ENCODE measurements at places on chromosomes 11 and 22.

GRCh38 chr11:17774232-17775034 lies 39.9 kb downstream of the KCNC1 start:
- no peak for DNase-seq

- DNase-seq = no peak
These were observed 70.7 kb downstream of the NFAM1 start for GRCh38 chr22:42361523-42361922.

- DNase-seq = no peak
These were observed 761 bp downstream of the ZDHHC13 start for GRCh38 chr11:19117760-19118097.

- DNase-seq = no peak
These were observed 35.1 kb downstream of the APOL1 start for GRCh38 chr22:36287881-36288515.

- DNase-seq = peak; percentile 61
These were observed 17.9 kb downstream of the KCNE3 start for GRCh38 chr11:74449369-74449931.

DNA sequence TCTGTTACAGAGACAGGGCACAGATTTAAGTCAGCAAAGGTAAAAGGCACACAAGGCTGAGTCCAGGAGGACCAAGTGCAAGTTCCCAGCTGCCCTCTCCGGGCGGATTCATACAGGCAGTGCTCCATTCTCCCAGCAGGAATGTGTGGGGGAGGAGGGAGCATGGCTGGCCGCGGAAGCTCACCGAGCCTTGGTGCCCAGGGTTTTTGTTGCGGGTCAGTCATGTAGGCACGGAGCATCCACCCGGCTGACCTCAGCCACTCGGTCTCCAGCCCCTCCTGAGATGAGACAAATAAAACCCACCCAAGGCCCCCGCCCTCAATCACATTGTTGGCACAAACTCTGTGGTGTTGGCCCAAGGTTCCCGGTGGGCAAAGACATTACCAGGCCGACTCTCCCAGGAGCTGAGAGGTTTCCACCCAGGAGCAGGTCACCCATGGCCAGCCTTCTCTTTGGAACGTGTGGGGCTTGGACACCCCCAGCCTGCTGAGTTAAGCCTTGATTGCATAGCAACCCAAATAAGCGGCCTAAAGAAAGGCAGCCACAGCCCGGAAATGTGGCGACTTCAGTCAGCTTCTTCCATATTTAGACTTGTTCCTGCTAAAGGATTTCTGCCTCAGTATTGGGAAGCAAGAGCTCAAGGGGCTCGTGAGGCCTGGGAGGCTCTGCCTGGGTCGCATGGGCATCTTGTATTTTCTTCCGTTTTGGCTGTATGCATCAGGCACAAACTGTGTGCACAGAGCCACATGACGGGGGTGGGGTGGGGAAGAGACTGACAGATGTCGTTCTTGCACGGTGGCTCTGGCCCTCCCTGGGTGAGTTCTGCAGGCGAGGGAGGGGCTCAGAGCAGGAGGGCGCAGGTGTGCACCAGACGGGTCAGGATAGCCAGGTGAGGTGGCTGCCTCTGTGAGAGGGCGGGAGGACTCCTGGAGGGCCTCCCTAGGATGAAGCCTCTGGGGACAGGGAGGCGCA lies 63.0 kb downstream of the ARHGAP8 start:
- no peak for DNase-seq

- no peak for DNase-seq
These were observed 320.1 kb downstream of the TBC1D22A start for GRCh38 chr22:47082505-47082904.

- DNase-seq = no peak
These were observed 6.4 kb upstream of the JAM3 start for GRCh38 chr11:134062265-134063123.

DNA sequence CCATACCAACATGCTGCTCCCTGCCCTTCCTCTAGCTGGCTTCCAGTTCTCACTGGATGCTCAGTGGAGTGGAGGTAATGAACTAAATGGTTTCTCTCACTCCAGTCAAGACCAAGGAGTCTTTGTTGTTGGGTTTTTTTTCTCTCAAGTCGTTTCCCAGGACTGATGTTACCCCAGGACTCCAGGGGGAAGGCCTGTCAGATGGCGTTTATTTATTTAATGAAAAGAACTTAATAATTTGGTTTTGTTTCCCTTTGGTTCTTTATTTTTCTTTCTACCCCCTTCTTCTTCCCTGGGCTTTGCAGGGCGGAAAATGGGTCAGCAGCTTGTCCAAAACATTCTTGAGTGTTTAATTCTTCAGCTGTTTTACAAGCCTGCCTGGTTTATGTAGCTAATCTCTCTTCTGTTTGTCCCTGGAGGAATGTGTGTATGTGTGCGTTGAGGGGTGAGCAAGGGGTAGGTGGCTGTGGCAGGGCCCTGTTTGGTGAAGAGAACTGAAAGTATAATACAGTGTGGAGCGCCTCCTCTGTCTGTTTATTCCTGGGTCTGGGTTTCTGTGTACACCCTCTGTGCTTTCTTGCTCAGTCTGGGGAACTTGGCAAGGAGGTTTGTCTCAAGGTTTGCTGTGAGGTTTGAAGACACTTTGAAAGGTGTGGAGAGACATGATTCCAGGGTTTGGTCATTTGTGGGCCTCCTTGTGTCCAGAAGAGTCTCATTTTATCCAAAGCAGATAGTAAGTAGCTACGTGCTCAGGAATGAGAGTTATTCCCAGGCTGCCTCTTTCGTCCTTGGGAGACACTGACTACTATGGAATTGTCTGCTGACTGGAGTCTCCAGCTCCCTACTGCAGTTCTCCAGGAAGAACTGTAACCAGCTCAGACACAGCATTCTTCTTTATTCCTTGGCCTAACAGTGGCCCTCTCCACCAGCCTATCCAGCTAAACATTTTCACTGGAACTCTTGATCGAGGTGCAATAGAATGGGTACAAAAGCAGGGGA lies 175.5 kb downstream of the ADAMTS15 start:
- DNase-seq = no peak

GRCh38 chr11:115721296-115721995 lies 217.2 kb upstream of the CADM1 start:
- peak; percentile 51 for DNase-seq

DNA sequence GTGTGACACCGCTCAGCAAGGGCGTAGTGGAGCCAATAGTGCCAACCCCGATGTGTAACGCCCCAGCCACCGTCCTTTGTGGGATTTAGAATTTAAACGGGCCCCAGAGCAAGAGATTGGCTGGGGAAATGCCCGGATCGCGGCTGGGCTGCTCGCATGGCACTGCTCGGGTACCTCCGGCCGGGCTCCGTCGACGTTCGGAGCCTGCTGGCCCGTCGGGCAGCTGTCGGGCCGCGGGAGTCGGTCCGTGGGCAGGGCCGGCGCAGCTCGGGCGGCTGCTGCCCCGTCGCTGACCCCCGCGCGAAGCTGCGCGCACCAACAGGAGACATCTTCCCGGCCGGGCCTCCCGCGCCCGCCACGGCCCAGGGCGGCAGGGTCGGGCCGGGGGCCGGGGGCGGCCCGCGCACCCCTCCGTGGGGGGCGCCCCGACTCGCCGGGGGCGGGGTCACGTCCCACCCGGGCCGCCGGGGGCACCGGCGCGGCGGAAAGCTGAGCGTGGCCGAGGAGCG lies 1.3 kb upstream of the KDM2A start:
- no peak for DNase-seq

GRCh38 chr11:65646958-65647701 lies 9.2 kb downstream of the SIPA1 start:
- DNase-seq = no peak

DNA sequence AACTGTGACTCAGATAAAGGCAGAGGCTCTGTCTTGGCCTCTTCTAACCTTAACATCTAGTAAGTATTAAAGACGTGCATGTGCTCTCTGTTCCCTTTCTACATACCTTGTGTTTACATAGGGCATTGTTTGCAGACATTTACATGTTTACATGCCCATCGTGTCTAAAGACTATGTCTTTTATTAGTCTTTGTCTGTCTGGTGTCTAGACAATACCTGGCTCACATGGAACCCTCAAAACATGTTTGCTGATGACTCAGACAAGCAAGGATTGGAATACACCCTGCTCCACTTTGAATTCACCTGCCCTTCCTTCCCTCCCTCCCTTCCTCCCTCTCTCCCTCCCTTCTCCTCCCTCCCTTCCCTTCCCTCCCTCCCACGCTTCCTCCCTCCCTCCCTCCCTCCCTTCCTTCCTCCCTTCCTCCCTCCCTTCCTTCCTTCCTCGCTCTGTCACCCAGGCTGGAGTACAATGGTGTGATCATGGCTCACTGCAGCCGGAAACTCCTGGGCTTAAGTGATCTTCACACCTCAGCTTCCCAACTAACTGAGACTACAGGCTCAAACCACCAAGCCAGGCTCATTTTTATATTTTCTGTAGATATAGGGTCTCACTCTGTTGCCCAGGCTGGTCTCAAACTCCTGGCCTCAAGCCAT lies 23.7 kb upstream of the SORL1-AS1 start:
- DNase-seq = no peak

GRCh38 chr11:10272132-10272531 lies 21.9 kb downstream of the SBF2 start:
- DNase-seq = no peak

DNA sequence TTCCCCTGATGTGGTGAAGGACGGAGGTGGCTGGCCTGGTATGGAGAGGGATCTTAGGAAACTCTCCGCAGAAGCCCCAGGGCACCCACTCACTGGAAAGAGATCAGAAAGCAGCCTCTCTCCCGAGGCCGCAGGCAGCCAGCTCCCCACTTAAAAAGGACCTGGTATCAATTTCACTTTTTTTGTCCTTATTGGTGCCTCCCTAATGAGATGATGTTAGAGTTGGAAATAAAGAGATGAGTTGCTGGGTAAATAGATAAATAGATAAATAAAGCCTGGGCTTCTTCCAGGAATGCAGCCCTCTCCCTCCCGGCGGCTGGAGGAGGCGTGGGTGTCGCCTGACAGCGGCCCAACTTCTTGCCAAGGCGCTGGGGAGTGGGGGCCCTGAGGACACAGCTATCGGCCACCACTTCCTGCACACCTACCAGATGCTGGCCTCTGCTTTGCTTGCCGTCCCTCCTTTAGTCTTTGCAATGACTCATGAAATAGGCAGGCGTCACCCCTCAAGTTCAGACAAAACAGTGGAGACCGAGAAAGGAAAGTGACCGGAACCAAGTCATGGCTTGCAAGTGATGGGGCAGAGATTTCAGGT lies 42.9 kb downstream of the LINC01488 start:
- DNase-seq = no peak

GRCh38 chr11:44305470-44306051 lies 4.4 kb downstream of the ALX4 start:
- no peak for DNase-seq

- DNase-seq = no peak
These were observed 10.9 kb downstream of the INS start for GRCh38 chr11:2149864-2150847.

GRCh38 chr22:46296257-46297150 lies at the start of gene GTSE1:
GTSE1 (plus strand) TSS chr22:46296870; CDS start chr22:46297401, 531 bp downstream.
- DNase-seq = peak; percentile 98

DNA sequence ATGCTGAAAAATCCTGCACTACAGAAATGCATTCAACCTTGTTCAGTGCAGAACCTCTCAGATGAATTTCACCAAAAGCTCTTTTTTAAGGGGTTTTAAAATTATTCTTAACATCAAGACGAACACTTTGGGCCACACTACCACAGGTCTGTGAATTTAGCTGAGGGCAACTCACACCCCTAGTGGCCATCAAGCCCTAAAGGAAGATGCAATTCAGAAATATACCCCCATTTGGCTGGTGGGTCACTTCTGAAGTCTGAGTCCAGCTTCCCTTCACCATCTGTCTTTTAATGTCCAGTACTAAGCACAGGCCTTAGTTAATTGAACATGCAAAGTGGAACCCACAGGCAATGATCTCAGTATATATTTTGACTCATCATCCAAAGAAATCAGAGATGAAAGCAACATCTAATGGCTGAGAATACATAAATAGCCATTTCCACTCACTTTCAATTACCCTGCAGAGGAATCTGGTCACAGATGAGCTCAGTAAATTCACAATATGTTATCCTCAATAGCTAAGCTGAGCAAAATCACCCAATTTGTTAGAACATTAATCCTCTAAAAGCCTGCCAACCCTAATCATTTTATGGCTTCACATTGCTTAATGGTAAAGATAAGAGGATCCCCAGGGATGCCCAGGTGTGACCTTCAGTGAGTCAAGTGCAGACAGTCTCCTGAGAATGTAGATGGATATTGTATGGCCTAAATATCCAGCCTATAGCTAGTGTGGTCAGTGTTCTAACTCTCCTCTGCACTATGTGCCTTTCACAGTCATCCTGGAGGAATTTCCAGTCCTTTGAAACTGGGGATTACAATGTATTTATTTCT lies 50.3 kb downstream of the FAM76B start:
- DNase-seq = no peak

DNA sequence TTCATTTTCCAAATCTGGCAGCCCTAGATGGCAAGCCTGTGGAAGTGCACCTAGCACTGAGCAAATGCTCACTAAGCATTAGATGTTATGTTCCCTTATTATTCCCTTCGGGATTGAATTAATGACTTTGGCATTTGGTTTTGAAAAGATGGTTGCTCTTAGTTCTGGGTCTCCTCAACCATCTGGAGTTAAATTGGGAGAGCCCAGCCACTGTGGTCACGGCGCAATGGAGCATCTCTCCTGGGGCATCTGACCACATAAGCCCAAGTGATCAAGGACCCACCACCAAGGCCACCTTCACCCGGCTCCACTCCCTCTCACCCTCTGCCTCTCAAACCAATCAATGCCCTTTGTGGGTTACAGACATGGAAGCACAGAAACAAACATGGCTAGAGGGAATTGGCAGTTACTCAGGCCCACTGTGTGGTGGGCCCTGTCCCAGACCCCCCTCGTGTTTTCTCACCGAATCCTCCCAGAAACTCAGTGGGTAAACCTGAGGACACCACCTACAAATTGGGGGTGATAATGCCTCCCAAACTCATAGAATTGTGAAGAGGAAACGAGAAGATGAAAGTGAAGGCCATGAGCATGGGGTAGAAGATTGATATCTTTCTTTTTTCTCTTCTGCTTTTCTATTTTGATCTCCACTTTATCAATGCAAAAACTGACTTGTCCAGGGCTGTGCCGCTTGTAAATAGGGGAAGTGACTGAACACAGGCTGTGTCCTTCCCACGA lies 52.2 kb downstream of the IRAG1 start:
- no peak for DNase-seq

GRCh38 chr11:99718291-99718690 lies 697.5 kb downstream of the CNTN5 start:
- no peak for DNase-seq

DNA sequence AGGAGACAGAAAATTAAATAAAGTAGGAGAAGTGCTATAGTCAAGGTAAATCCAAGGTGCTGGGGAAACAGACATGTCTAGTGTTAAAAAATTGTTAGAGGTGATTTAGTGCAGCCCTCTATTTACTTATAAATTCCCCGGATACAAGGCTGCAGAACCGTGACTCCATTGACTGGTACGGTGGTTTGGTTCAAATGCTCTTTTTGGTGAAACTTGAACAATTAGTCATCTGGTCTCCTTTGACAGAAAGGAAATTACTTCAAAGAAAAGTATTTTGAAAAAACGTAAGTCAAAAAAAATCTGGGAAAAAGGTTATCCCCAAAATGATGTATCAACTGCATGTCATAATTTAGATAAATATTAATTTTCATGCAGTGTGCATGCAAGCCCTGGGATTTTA lies 399.2 kb downstream of the CNTN5 start:
- DNase-seq = no peak

GRCh38 chr11:69296890-69297786 lies 3.2 kb downstream of the MYEOV start:
- DNase-seq = no peak

All from NCI-H1694 treated with DMSO at 0.1 percent for 48 hours (cell line).